ENCODE measurements at places on chromosomes 2 and 18.

GRCh38 chr2:54261537-54261936 lies 5.5 kb upstream of the TSPYL6 start:
- no peaks in the 10 kb centered on the region for H3K27me3 ChIP-seq
- H3K4me1 ChIP-seq = no peaks in the 10 kb centered on the region
- H3K27ac ChIP-seq = no peak overlapping the region
- H3K4me3 ChIP-seq = no peak overlapping the region
- DNase-seq = no peak

- H3K27me3 ChIP-seq = peaks cover 17% of the 10 kb centered on the region
- H3K36me3 ChIP-seq = peaks cover 3% of the 10 kb centered on the region
- DNase-seq = no peak
Observed at GRCh38 chr2:217652761-217653639, 349.8 kb downstream of the TNS1 start.

GRCh38 chr2:46308629-46309028 lies 11.4 kb downstream of the EPAS1 start:
- H3K36me3 ChIP-seq = peaks cover 3% of the 10 kb centered on the region
- peaks cover 15% of the 10 kb centered on the region for H3K4me1 ChIP-seq
- no peak for DNase-seq
- H3K27me3 ChIP-seq = peaks cover 52% of the 10 kb centered on the region
- H3K27ac ChIP-seq = no peak overlapping the region

GRCh38 chr2:88199912-88200682 lies 30.0 kb downstream of the THNSL2 start:
- H3K36me3 ChIP-seq = peaks cover 9% of the 10 kb centered on the region
- H3K4me3 ChIP-seq = peak overlapping the region; percentile 13
- DNase-seq = no peak
- no peak overlapping the region for H3K27ac ChIP-seq
- H3K4me1 ChIP-seq = peaks cover 10% of the 10 kb centered on the region

GRCh38 chr2:97982621-97983020 lies 13.1 kb downstream of the TMEM131 start:
- H3K4me3 ChIP-seq = no peak overlapping the region
- peaks cover 25% of the 10 kb centered on the region for H3K4me1 ChIP-seq
- H3K27ac ChIP-seq = peak overlapping the region; percentile 10
- no peak for DNase-seq
- H3K27me3 ChIP-seq = no peaks in the 10 kb centered on the region

GRCh38 chr2:26852405-26853306 lies 4.7 kb downstream of the DPYSL5 start:
- peaks cover 5% of the 10 kb centered on the region for H3K4me1 ChIP-seq
- H3K27ac ChIP-seq = no peak overlapping the region
- H3K36me3 ChIP-seq = peaks cover 5% of the 10 kb centered on the region
- H3K27me3 ChIP-seq = peaks cover 39% of the 10 kb centered on the region
- H3K4me3 ChIP-seq = no peak overlapping the region

GRCh38 chr18:61605376-61606067 lies 272.3 kb downstream of the CDH20 start:
- DNase-seq = no peak
- H3K4me3 ChIP-seq = no peak overlapping the region
- no peaks in the 10 kb centered on the region for H3K4me1 ChIP-seq
- H3K36me3 ChIP-seq = peaks cover 3% of the 10 kb centered on the region
- H3K27ac ChIP-seq = no peak overlapping the region

DNA sequence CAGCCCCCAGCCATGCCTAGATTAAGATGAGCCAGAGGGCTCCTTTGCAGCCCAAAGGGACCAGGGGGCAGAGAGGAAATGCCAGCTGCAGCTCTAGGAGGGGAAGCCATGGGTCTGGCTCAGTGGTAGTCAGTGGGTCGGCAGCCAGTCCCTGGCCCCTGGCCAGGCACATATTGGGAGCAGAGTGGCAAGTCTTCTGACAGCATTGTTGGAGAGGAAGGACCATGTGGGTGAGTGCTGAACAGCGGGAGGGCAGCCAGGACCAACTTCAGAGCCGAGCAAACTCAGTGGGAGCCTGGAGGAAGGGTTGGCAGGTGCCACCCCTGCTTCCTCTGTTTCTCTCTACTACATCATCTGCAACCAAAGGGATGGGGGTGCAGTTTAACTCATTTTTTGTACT lies 140.5 kb upstream of the PELI1 start:
- no peak overlapping the region for H3K4me3 ChIP-seq
- H3K4me1 ChIP-seq = no peaks in the 10 kb centered on the region
- H3K27ac ChIP-seq = no peak overlapping the region
- DNase-seq = no peak

GRCh38 chr2:185665251-185665814 lies 73.3 kb upstream of the FSIP2 start:
- H3K4me1 ChIP-seq = no peaks in the 10 kb centered on the region
- no peak for DNase-seq
- no peaks in the 10 kb centered on the region for H3K27me3 ChIP-seq

DNA sequence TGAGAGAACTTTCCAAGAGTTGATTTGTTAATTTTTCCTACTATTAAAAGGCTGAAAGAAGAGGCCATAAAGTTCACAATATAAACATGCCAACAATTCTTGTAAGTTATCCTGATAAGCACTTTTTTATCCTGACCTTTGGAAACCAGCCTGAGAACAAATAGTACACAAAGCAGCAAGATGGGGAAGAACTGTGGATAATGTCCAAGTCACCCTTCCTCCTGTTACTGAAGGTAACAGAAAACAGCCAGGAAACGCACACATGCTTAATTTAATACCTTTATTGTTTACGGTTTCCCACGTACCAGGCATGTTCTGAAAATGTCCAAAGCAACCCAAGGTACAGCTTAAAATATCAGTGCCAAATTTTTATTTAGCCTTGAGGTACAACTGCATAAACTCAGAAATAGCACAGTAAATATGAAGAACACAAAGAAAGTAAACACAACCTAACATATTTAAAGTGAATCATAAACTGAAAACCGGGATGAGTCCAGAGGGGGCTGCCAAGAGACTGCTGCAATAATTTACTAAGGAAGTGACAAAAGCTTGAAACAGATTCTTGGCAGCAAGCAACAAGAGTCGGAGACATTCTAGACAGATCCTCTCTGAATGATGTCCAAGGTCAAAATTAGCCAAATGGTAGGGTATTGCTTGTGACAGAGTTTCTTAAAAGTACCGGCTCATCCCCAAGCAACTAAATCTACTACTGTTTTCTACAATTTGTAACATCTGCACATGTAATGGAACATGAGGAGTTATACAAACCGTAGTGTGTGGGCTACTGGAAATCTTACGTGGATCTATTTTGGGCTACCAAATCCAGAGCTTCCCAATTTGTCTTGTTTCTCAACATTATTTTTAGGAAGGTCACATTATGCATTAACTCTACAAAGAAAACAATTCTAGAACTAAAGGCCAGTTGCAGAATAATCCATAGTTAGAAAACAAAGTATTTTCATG lies 93.2 kb downstream of the CABYR start:
- H3K4me1 ChIP-seq = peaks cover 8% of the 10 kb centered on the region
- H3K4me3 ChIP-seq = peak overlapping the region; percentile 5
- peaks cover 6% of the 10 kb centered on the region for H3K36me3 ChIP-seq
- no peak overlapping the region for H3K27ac ChIP-seq

DNA sequence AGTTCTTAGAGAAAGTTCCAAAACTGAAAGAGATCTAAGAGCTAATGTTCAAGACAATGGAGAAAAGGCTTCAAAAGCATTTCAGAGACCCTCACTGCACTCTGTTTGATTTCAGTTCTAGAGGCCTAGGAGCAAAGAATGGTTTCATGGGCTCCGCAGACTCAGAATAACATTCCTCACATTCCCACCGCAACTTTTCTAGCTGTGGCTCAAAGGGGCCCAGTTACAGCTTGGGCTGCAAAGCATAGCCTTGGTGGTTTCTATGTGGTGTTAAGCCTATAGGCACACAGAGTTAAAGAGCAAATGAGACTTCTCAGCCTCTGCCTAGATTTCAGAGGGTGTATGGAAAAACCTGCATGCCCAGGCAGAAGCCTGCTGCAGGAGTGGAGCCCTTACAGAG lies 73.0 kb downstream of the FSIP2 start:
- no peaks in the 10 kb centered on the region for H3K4me1 ChIP-seq
- no peaks in the 10 kb centered on the region for H3K27me3 ChIP-seq
- H3K36me3 ChIP-seq = peaks cover under 1% of the 10 kb centered on the region
- no peak for DNase-seq
- no peak overlapping the region for H3K27ac ChIP-seq

DNA sequence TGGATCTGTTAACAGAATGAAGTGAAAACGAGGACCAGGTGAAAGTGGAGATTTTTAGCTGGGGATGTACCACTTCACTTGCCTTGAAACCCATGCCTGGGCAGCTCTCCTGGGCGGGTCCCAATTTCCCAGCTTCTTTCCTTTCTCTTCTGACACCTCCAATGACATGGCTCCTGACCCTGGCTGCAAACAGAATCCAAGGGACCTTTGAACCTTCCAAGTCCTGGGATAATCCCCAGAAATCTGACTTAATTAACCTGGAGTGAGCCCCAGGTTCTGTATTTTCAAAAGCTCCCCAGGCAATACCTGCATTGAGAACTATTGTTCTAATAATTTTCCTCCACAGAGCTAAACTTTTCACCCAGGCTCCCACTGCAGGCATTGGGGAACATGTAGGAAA lies 495.9 kb downstream of the CNTNAP5 start:
- no peaks in the 10 kb centered on the region for H3K27me3 ChIP-seq
- H3K27ac ChIP-seq = no peak overlapping the region
- no peak overlapping the region for H3K4me3 ChIP-seq
- no peak for DNase-seq

DNA sequence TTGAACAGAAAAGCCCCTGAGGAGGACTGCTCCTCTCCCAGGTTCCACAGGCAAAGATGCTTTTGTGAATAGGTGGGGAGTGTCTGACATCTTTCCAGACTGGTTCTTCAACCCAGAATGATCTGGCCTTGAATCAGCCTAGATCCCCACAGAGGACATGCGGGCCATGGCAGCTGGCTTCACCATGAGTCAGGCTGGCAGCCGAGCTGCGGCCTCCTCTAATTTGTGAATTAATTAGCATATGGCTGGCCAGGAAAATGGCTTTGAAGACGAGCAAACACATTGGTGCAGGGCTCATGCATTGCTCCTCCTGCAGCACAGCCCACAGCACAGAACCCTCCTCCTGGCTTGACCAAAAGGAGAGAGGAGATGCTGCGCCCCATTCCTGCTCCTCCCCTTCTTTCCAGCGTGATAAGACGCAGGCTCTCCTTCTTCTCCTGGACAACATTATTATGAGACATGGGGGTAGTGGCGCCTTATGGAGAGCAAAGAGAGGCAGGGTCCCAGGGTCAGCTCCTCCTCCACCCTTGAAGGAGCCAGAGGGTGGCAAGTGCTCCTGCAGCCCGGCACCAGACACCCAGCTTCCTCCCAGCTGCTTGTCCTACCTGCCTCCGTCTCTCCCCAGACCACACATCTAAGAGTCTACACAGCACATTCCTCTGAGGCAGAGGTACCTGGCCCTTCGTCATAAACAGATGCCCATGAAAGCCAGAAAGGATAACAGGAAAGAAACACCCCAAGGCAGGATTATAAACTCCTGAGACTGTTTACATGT lies 66.7 kb downstream of the EDAR start:
- H3K27ac ChIP-seq = no peak overlapping the region
- no peak overlapping the region for H3K4me3 ChIP-seq
- peaks cover 11% of the 10 kb centered on the region for H3K27me3 ChIP-seq
- H3K36me3 ChIP-seq = no peaks in the 10 kb centered on the region
- H3K4me1 ChIP-seq = peaks cover 5% of the 10 kb centered on the region

DNA sequence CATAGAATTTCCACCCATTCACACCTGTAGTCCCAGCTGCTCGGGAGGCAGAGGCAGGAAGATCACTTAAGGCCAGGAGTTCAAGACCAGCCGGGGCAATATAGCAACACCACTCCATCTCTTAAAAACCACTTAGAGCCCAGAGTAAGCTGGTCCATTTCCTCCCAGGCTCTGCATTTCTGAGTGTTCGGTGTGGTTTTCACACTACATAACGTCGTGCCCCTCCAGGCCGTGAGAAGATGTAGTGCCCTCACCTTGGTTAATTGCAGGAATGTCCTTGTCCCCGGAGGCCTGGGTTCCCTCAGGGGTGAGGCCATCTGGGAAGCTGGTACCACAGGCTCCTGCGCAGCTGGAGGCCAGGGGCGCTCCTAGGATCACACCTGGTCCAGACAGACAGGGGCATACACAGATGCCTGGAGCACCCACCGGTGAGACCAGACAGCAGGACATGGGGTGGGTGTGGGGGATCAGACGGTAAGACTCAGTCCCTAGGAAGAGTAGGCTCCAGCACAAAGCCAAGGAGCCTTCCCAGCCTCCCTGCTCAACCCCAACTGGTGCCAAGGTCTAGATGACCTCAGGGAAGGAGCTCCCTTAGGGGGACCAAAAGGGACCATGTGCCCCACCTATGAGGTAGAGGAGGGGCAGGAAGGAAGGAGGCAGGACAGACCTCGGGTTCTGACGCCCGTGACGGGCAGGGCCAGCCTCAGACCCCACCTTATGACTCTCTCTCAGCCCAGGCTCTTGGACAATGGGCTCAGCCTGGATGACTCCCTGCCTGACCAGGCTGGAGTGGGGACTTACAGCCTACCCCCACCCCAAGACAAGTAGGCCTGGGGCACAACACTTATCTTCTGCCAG lies 752 bp downstream of the ASTL start:
- DNase-seq = no peak
- no peak overlapping the region for H3K27ac ChIP-seq
- H3K4me1 ChIP-seq = peaks cover 12% of the 10 kb centered on the region
- H3K4me3 ChIP-seq = no peak overlapping the region
- H3K27me3 ChIP-seq = no peaks in the 10 kb centered on the region

GRCh38 chr2:101064125-101064502 lies 62.0 kb downstream of the RPL31 start:
- no peaks in the 10 kb centered on the region for H3K36me3 ChIP-seq
- H3K27me3 ChIP-seq = peaks cover 9% of the 10 kb centered on the region
- peaks cover 4% of the 10 kb centered on the region for H3K4me1 ChIP-seq
- no peak overlapping the region for H3K4me3 ChIP-seq

GRCh38 chr2:185268651-185269050 lies 470.0 kb upstream of the FSIP2 start:
- DNase-seq = no peak
- H3K4me1 ChIP-seq = no peaks in the 10 kb centered on the region
- H3K27ac ChIP-seq = no peak overlapping the region

DNA sequence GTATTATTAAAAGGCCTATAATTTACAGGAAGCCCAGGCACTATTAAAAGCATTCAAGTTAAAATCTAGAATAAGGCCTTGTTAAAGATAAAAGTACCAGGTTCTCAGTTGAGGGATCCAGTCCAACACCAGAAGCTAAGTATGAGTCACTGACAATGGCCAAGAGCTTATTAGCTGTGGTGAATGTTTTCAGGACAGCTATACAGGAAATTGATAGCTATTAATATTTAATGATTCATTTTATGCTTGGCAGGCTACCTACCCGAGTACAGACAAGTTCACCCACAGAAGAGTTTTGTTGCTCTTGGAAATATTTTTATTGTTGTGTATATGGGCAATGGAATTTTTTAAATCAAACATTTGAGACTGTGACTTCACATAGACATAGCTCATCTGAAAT lies 729.6 kb upstream of the ZNF804A start:
- H3K27me3 ChIP-seq = no peaks in the 10 kb centered on the region
- H3K27ac ChIP-seq = no peak overlapping the region
- DNase-seq = no peak
- no peaks in the 10 kb centered on the region for H3K4me1 ChIP-seq
- no peak overlapping the region for H3K4me3 ChIP-seq
